ENCODE measurements at places on chromosomes 2 and 18. TPM values are rescaled to one million over a fixed set of nuclear protein-coding genes. Genes with fewer than 3 reads are reported as not detected.

- H3K4me3 ChIP-seq, result no peak overlapping the region
- no peak for DNase-seq
- peaks cover 48% of the 10 kb centered on the region for H3K4me1 ChIP-seq
Observed at GRCh38 chr2:203809084-203809521, 58.5 kb upstream of the CTLA4 start.

DNA sequence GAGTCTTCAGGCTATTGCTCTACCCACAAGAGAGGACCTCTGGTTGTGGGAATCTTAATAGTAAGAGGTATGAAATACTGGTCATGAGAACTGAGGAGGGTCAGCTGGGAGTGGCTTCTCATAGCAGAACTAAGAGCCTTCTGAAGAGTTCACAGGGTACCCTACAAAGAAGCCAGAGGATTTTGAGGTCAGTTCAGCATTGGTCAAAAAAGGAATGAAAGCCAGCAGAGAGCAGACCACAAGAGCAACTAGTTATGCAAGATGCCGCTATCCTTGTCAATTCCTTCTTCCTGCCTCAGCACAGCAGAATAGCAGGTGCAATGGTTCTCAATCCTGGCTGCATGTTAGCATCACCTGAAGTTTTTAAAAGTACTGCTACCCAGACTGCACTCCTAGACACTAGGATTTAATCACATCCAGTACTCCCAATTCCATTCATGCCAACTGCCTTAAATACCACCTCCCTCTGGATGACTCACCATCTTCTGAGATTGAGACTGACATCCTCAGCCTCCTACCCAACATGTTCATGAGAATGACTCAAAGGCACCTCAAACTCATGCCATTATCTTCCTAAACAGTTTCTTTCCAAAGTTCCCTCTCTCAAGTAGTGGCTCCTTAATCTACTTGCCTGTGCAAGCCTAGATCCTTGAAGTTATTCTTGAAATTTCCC is 81.0 kb upstream of the RBMS1 start:
- no peak overlapping the region for H3K4me3 ChIP-seq
- H3K27me3 ChIP-seq, result no peaks in the 10 kb centered on the region
- no peaks in the 10 kb centered on the region for H3K36me3 ChIP-seq
- no peak for DNase-seq

The ARL5A gene
- 41.6 TPM for total RNA-seq

The ACKR3 gene
- 4.4 TPM for total RNA-seq

The GATA6 gene
- 0.14 TPM for total RNA-seq
